ENCODE measurements at places on chromosomes 7 and 10.

GRCh38 chr10:3166496-3167290 lies 5.9 kb downstream of the PITRM1 start:
- no peak for DNase-seq

- DNase-seq = no peak
Measured at GRCh38 chr10:112185959-112186358, 2.4 kb upstream of the GPAM start.

DNA sequence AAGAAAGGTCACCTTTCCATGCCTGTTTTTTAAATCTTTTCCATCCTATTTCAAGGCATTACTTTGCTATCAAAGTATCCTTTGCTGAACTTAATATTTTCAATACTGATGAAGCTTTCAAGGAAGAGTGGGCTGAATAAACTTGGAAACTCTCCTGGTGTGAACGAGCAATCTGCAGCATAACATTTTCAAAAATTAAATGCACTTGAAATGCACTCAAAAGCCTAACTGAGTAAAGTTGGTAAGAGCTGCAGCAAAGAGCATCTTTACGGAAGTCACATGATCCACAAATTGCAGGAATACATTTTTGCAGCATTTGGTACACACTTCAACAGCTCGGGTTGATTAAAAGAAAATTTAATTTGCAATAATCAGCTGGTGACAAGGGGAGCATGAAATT lies 367.3 kb downstream of the PHTF2 start:
- no peak for DNase-seq

- DNase-seq = no peak
Measured at GRCh38 chr10:107790271-107790670, 625.8 kb upstream of the SORCS1 start.

DNA sequence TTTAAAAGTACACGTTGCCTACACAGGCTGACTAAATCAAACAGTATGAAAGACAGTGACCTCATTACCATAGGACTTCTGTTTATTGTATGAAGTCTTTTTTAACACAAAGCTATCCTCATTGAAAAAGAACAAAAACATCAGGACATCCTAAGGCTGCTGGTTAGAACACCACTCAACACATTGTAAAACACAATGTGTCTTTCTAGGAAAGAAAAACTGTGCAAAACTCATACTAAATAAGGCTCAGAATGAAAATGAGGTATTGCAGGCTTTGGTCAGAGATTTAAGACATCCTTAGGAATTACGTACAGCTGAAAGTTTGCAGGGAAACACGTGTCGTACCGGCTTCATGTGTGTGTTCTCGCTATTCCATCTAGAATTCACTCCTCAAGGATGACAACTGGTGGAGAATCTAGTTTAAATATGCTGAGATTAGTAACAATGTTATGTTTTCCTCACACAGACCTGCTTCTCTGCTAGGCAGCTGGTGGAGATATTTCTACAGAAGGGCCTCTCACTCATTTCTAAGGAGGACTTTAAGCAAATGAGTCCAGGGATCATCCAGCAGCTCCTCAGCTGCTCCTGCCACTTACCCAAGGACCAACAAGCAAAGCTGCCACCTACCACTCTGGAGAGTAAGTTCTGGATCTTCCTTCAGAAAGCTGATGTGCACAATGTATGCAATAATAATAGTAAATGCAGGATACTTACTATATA lies 29.3 kb downstream of the SLC39A12 start:
- DNase-seq = peak; percentile 22

DNA sequence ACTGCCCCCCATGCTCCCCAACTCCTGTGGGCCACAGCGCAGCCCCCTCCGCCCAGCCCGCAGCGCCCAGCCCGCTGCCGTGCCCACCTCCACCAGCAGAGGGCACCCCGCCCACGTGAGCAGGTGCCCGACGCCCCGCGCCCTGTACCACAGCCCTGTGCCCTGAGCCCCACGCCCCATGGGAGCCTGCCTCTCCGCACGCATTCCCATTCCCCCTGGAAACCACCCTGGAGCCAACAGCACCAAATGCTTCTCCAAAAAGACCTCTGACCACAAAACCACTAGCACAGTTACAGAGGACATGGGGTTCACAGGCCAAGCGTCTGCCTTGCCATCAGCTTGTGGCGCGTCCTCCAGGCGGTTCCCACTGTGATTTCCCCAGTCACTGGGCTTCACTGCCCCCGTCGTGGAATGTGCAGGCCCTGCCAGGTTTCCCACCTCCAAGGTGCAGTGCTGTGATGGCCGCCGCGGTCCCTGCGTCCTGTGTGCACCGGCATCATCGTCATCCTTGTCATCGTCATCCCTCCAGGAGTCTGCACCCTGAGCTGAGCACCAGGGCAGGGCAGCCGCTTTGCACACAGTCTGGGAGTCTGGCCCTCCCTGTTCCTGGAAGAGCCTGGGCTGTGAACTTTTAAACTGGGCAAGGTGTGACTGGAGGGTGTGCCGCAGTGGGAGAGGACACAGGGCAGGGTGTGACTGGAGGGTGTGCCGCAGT lies 61.7 kb downstream of the PWWP2B start:
- DNase-seq = peak; percentile 36

GRCh38 chr7:29071203-29071874 lies 75.0 kb downstream of the CPVL start:
- DNase-seq = no peak

GRCh38 chr7:98334081-98334480 lies 52.6 kb downstream of the BRI3 start:
- no peak for DNase-seq

DNA sequence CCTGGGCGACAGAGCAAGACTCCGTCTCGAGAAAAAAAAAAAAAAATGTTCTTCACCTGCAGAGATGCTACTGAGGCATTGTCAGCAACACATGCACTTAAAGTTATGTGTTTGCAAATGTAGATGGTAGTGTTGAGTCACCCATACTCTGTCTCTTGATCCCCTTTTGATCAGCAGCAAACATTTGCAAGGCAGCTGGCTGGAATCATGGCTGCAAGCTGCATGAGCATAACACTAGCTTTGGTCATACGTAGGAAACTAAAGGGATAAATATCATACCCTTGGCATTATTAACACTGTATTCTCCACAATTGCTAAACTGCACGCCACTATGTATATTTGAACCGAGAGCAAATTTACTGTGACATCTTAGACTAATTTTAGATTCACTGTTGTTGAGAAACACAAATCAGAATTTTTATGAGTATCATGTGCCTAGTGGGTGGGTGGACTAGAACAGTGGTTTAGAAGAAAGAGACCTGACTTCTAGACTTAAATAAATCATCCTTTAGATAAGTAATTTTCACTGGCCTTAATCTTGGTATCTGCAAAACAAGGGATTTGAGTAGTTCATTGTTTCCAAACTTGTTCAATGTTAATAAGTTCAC lies 229.3 kb upstream of the MEOX2 start:
- DNase-seq = peak; percentile 56

GRCh38 chr10:67011981-67012380 lies 86.1 kb downstream of the LRRTM3 start:
- DNase-seq = no peak

DNA sequence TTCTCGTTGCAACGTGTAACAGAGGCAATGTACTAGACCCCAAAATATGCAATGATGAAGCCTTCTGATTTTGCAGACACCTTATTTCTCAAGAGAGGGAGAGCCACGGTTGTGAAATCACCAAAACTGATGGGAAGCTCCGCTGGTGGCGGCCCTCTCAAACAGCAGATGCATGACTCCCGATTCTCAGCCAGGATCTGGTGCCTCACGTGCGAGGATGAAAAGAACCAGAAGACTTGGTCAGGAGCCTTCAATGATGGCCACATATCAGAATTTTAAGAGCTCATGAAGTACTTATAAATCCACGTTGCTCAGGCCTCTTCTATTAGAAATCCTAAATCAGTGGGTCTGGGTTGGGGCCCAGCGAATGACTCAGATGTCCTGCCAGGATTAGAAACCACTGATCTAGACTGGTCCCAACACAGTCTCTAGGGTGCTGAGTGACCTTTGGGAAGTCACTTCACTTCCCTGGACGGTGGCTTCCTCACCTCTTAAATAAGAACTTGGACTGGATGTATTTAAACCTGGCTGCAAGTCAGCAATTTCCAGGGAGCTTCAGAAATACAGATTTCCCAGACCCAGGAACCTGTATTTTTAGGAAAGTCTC lies 41.9 kb upstream of the FAM180A start:
- DNase-seq = no peak

DNA sequence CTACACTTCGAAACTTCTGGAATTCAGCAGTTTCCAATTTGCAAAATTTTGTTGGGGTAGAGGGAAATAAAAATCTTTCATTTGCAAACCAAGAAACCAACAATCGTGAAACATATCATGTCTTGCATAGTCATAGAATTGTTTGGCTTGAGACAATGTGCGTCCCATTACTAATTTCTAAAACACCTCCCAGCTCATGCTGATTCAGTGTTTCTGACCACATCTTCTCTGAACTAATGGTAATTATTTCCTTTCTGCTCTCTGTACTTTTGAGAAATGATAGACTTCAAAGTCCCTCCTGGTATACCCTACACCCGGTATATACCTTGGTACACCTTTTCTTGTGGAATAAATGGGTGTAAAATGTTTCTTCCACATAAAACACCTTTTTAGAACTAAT lies 41.8 kb upstream of the TSPAN13 start:
- DNase-seq = peak; percentile 73

- DNase-seq = no peak
Measured at GRCh38 chr10:18615618-18616017, 35.8 kb downstream of the NSUN6 start.

DNA sequence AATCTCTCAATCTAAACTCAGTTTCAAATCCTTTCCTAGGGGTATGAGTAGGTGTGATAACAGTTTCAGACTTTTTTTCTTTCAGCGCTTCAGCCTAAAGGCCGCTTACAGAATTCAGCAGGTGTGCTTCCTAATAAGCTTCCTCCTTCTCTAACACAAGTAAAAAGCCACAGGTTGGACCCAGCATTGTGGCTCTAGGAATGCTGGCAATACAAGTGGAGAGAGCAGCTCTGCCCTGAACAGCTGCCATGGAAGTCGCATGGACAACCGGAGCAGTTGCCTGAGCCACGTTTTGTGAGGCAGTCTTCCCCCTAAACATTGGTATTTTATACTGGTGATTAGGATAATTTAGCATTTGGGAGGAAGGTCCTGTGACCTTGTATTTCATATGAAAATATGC lies 83.5 kb downstream of the ST7 start:
- no peak for DNase-seq

DNA sequence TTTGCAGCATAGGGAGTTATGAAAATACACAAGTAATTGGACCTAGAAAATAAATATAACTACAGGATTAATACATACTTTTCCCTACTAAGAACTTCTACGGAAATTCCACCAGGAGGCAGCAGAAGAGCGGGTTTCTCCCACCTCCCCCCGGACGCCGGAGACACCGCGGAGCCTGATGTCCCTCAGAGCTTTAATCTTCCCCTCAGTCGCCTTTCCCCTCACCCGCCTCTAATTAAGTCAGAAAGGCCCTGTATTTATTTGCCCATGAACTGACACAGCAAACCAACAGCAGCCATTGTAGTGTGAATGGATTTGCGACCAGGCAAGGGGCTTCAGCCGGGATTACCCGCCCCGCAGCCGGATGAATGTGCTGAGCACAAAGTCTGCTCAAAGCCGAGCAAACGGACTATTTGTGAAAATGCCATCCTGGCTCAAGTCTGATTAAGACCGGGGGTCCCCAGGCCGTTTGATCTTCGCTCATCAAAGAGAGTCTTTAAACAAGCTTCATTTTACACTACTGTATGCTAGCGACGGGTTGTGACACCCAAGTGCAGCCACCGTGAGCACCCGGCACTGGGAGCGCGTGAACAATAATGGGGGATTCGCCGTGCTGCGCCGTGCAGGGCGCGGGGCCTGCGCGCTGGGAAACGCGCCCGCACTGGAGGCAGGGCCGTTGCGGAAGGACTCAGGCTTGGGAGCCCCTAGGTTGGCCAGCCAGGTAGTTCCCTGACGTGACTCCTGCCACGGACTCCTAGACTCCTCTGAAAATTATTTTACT lies 5.6 kb upstream of the DKK1 start:
- peak; percentile 79 for DNase-seq

DNA sequence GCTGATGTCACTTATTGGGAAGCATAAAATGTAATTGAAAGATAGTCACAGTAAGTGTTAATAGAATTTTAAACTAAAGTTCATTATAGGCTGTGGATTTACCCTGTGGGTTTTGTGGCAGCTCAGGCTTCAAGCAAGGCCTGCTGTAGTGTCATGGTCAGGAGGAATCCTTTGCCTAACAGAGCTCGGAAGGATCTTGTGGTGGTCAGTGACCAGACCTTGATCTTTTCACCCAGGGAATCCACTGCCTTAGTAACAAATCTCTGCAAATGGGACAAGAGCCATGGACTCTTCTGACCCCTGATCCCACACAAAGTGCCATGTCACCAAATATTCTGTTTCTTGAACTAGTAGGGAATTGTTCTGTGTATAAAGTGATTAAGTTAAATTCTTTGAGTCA lies 20.6 kb upstream of the HDAC9 start:
- DNase-seq = no peak

DNA sequence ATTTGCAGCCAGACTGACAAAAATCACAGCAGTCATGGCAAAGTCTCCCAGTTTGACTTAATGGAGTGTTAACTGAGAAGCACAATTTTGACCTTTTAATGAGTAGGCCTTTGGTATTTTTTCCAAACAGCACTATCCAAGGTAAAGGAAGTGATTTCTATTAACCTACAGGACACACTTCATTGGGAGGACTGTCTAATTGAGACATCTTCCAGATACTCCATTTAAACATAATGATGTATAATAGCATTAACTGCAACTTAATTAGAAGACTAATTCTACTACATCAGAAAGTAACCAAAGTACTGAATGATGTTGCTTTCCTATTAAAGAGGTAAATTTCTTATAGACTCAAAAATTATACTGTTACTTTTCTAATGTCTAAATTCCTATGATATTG lies 61.1 kb downstream of the TWIST1 start:
- no peak for DNase-seq

DNA sequence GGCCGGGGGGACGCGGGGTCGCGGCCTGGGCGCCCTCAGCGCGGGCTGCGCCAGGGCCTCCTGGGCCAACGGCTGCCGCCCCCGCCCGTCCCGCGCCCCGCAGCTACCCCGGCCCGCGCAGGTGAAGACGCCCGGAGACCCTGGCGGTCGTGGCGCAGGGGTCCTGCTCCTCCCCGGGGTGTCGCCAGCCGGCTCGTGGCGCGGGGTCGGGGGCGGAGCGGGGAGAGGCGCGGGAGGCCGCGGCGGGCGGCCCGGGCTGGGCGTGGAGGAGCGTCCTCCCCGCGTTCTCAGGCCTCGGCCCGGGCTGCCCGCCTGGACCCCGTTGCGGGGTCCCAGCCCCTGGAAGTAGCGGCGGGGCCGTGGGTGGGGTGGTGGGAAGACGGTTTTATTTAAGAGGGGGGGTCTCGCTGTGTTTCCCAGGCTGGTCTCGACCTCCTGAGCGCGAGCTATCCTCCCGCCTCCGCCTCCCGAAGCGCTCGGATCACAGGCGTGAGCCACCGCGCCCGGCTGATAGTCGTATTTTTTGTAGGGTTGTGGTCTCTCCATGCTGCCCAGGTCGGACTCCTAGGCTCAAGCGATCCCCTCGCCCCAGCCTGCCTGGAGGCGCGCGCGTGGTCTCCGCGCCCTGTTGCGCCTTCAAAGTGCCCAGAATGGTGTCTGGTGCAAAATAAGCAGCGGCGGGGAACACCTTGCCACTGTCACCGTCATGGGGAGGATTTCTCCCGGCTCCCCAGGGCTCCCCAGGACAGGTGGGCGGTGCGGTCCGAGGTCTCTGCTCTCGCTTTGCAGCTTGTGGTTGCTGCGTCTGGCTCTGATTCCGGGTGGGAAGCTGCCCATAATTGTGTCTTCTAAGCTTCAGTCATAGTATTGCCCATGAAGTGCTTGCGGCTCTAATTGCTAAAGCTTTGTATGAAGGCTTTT lies 15.3 kb upstream of the SUN1 start:
- no peak for DNase-seq
